ENCODE measurements at places on chromosomes 5 and 9.

DNA sequence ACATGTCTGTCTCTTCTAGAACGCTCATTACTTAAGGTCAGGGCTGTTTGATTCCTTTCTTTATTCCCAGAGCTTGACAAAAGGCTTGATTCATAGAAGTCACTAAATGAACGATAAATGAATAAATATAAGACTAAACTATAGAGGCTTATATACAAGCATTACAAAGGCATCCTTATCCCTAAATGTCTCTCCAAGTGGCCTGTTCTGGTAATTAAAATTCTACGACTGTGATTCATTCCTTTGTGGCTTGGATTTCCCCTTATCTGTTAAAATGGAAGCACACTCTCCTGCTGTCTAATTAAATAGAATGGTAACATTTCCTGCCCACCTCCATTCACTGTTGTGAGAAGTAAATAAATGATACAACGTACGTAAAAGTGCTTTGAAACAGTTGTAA is 49.5 kb downstream of the C7 start:
- DNase-seq: no peak

DNA sequence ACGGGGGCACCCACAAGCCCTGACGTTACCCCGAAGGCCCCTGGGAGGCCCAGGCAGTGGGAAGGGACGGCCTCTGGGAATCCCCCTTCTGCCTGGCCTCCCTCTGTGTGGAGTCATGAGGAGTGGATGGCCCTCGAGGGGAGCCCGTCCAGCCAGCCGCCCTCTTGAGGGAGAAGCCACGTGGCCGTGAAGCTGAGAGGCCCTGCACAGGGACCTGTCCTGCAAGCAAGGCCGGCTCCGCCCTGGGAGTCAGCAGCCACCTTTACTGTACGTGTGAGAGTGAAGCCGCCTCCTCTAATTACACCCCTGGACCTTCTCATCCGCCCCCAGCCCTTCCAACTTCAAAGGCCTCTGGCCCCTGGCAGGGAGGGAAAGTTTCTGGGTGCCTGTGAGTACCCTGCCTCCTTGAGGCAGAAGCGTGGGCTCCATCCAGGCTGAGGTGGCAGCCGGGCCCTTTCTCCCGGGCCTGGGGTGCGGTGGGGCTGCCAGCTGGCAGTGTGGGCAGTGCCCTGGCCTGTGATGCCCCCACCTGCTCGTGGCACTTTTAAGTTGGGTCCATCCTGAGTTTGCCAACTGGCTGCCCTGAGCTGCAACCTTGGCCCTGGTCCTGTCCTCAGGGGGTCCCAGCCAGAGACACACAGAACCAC is 55.9 kb upstream of the EGFL7 start:
- no peak for DNase-seq

GRCh38 chr9:16401701-16402100 is 468.8 kb downstream of the BNC2 start:
- no peak for DNase-seq

DNA sequence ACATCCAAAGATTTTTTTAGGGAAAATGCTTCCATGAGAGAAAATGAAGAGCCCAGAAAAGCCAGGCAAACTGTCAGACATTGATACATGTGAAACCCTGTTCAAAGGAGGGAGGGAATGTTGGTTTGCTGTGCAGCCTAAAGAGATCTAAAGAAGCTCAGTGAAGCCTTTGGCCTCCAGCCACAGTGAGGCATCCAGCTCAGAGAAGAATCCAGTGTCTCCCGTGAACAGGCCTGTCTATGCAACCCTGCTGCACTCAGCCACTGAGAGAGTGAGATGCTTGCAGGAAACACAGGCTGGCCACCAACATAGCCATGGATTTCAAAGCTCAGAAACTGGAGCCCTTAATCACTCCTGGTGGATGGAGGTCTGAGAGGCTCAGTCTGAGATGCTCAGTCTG is 171.4 kb upstream of the PLCXD3 start:
- DNase-seq: no peak

DNA sequence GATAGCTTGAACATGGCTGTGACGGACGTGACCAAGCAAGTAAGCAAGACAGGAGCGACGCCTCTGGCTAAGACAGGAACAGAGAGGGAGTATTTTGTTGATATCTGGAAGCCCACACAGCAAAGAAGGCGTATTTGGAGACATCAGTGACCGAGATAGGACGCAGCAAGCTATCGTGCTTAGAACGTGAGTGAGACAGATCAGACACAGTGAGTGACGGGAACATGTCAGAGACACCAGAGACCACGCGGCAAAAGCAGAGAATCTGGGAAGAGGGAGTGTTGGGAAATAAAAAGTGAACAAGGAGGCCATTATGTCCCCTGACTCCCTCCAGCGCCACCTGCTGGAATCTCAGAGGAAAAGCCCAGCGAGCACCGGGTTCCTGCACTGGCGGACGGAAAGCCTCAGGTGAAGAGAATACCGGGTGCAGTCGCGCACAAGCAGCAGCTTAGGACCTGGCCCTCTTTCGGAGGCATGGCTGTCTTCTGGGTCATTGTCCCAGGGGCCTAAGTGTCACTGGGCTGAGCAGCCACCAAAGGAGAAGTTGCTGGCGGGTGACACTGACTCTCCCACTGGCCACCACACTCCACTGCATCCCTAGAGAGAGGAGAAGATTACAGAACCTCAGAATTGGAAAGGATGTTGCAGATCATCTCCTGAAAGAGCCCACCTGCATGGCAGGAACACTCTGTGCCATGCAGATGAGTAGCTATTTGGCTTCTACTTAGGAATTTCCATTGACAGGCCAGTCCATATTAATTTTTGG is 99.1 kb downstream of the FBXO38 start:
- DNase-seq: no peak
